ENCODE measurements at places on chromosomes 7 and 10. TPM values are rescaled to one million over a fixed set of nuclear protein-coding genes. Genes with fewer than 3 reads are reported as not detected.

Gene TRPV5
- total RNA-seq = not detected

Gene CTAGE8
- total RNA-seq = not detected

Gene GIMAP8
- total RNA-seq = 102 TPM

Gene TMEM176B
- not detected for total RNA-seq

Gene LGI1
- not detected for total RNA-seq

Gene ATG9B
- total RNA-seq = not detected

Gene GNB2
- 102 TPM for total RNA-seq

Gene NAT16
- total RNA-seq = not detected

Gene CHAT
- not detected for total RNA-seq

Gene LBX1
- total RNA-seq = not detected

Gene PRSS37
- total RNA-seq = not detected

Gene SORCS1
- total RNA-seq = not detected

Gene LIPF
- not detected for total RNA-seq

Gene PDIA4
- 232 TPM for total RNA-seq

Gene CALML3
- total RNA-seq = not detected

Gene SNX10
- 6.2 TPM for total RNA-seq

Gene CYP3A7
- total RNA-seq = not detected

Gene PLEKHA1
- 23.6 TPM for total RNA-seq

Gene NHLRC2
- total RNA-seq = 6.2 TPM

Gene CACNB2
- total RNA-seq = not detected

Gene DPP6
- not detected for total RNA-seq

Gene KLF14
- not detected for total RNA-seq

Gene JCAD
- total RNA-seq = 124 TPM

Gene NOM1
- total RNA-seq = 23.0 TPM

Gene PTN
- not detected for total RNA-seq

Gene NKX6-2
- total RNA-seq = not detected

Gene UNCX
- total RNA-seq = not detected

Gene SLK
- 50.3 TPM for total RNA-seq

Gene TMEM213
- total RNA-seq = not detected

Gene HTR7
- under 0.01 TPM for total RNA-seq

Gene NUP205
- 58.2 TPM for total RNA-seq

Gene PLXDC2
- 0.32 TPM for total RNA-seq

Gene FAM25G
- total RNA-seq = not detected

Gene EXOSC1
- total RNA-seq = 26.4 TPM

Gene AOC1
- not detected for total RNA-seq

Gene KCNIP2
- 0.31 TPM for total RNA-seq

Gene KAZALD1
- total RNA-seq = 0.31 TPM

Gene FBXO24
- 0.25 TPM for total RNA-seq

Gene NPC1L1
- total RNA-seq = not detected

Gene TMEM225B
- total RNA-seq = not detected

Gene LIPN
- total RNA-seq = not detected

Gene CFAP43
- under 0.01 TPM for total RNA-seq

Gene PRTFDC1
- 9.1 TPM for total RNA-seq

Gene CAPZA2
- total RNA-seq = 292 TPM

Gene NYAP1
- total RNA-seq = 2.6 TPM

Gene PALD1
- 105 TPM for total RNA-seq

Gene DNA2
- total RNA-seq = 8.3 TPM

Gene OGDHL
- total RNA-seq = 0.16 TPM

Gene OR2A12
- total RNA-seq = not detected

Gene CAV2
- total RNA-seq = 400 TPM
